Germinal center (tissue), 1 donor: ENCODE measurements at places on chromosomes 12 and 14.

- DNase-seq = no peak
Observed at GRCh38 chr12:49331380-49332222, 5.4 kb downstream of the C1QL4 start.

GRCh38 chr12:41045509-41045908 lies 142.6 kb upstream of the PDZRN4 start:
- no peak for DNase-seq

DNA sequence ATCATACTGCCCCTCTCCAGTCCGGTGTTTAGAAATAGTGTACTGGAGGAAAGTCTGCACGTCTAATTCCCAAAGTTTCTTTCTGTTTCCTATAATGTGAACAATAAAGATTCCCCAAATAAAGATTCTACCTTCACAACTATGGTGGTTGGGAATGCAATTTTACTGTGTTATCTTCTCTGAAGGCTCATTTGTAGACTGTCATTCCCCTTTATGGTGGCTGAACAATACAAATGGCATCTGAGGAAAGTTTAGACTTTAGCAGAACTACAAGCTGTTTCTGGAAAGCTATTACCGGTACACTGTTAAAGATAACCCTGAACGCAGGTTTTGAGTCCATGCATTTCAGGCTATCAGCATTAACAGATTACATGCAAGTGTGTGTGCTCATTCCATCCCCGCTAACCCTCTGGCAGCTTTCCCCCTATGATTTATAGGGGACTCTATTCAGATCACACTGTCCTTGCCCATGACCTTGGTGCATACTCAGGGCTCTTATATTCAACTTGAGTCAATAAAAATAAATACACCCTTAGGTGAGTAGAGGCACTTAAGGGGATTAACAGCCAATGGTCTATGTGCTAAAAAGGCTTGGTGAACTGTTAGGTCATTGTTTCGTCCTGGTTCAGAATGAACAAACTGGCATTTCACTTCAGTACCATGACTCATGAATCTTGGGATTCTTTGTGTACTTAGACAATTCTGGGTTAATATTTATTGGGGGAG lies 60.7 kb upstream of the PYGL start:
- DNase-seq = no peak

DNA sequence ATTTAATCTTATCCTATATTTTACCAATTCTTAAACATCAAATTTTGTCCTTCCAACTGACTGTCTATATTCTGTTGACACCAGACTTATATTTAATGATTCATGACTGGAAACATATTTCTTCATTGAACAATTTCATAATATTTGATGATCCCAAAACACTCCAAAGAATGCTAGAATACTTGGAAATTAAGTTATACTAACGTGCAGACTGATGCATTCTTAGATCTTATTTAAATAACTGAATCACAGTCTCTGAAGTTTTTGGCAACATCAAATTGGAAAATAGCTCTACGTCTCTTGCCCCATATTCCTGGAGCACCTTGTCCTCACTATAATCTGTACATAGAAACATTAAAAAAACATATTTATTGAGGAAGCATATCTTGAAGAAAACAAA lies 127.4 kb downstream of the HMGA2 start:
- DNase-seq = no peak

- no peak for DNase-seq
Observed at GRCh38 chr14:52852810-52853521, 61.6 kb upstream of the GNPNAT1 start.

DNA sequence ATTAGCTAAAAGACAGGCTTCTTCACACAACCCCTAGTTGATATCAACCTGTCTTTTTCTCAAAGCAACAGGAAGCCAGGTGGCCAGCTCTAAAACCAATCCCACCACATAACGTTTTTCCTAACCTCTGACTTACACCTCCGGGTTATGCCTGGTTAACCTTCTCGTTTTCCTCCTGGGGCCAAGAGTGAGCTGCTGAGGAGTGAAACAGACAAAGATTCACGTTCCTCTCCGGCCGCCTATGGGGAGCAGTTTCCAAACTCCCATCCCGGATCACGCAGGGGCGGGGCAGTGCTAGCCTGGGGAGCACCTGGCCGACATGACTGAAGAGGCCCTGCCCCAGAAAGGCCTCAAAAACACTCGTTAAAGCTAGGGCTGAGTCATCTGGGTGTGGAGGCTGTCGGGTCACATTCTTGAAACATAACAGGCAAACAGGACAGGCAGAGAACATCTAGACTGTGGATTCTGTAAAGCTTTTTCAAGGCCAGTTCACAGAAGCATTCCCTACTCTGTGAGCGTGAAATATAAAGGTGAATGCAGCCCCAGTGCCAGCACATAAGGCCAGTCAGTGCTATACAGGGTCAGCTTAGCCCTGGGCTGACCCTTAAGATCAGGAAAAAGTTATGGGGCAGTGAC lies 25.9 kb upstream of the LGALS3 start:
- DNase-seq = no peak

- DNase-seq = peak; percentile 88
Observed at GRCh38 chr12:6285063-6285477, 25.4 kb upstream of the PLEKHG6 start.

DNA sequence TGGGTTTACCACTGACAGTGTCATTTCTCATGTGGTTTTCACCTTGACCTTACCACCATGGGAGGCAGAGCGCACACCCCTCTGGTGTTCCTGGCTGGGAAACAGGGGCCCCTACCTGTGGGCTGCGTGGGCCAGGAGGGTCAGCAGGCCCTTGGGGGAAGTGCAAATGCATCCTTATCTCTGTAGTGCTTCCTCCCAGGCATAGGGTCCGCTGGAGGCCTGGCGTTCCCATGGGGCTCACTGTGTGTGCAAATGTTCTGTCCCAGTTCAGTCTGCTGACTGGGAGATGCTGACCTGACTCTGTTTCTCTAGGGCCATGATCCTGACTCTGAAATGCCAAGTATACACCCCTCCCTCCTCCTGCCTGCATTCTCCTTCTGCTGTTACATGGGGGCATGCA lies 81.3 kb downstream of the SLC25A47 start:
- DNase-seq = no peak

DNA sequence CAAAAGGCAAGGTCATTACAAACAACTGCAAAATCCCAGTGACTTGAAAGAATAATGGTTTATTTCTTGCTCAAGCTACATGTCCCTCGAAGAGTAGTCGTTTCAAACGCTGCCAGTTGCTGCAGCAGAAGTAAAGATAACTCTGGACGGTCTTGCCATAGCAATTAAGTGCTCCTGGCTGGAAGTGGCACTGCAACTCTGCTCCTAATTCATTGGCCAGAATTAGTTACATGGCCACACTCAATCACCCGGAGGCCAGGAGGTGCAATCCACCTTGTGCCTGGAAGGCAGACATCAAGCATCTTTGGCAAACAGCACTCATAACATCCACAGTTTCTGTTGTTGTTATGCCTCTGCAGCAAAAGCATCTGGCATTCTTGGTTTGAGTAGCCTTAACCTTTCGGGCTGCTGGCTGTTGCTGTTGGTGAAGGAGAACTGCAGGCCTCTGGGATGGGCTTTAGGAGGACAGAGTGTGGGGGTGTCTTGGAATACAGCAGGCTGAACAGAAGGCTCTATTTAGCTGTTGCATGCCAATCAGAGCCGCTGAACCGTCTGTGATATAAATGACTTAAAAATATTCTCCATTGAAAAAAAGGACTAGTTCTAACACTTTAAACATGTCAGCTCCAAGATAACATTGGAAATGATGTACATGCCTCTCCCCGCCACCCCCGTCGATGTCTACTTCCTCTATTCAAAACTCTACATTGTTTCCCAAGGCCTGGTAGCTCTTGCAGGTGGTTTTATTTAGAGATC lies 123.5 kb upstream of the DYRK2 start:
- DNase-seq = no peak
